H4 (cell line): ENCODE measurements at places on chromosomes 11 and 22. TPM values are rescaled to one million over a fixed set of nuclear protein-coding genes. Genes with fewer than 3 reads are reported as not detected.

Gene GUCD1
- 42.2 and 72.2 TPM in 2 replicates for total RNA-seq

Gene OR5F1
- not detected in 2 replicates for total RNA-seq

Gene MPZL3
- total RNA-seq = 9.8 and 10.4 TPM in 2 replicates

Gene CDC42BPG
- total RNA-seq = 0.02 TPM in 1 of 2 replicates, not detected in the other

Gene AAMDC
- 19.7 and 31.2 TPM in 2 replicates for total RNA-seq

Gene PNPLA3
- total RNA-seq = 5.2 and 7.8 TPM in 2 replicates

Gene OR51A2
- not detected in 2 replicates for total RNA-seq

Gene FAM180B
- not detected in 2 replicates for total RNA-seq

Gene ST3GAL4
- 49.8 and 55.9 TPM in 2 replicates for total RNA-seq

Gene VPREB1
- not detected in 2 replicates for total RNA-seq

Gene PTPN5
- total RNA-seq = not detected in 2 replicates

Gene ASRGL1
- total RNA-seq = 4.3 and 10.6 TPM in 2 replicates

Gene APOBEC3H
- 1.4 and 2.6 TPM in 2 replicates for total RNA-seq

Gene OR4C13
- total RNA-seq = not detected in 2 replicates

Gene OR51B5
- 28.2 and 31.4 TPM in 2 replicates for total RNA-seq

Gene RAG2
- not detected in 2 replicates for total RNA-seq

Gene SLC6A5
- not detected in 2 replicates for total RNA-seq

Gene DGCR6L
- total RNA-seq = 36.8 and 43.3 TPM in 2 replicates

Gene MYRF
- 1.0 and 1.2 TPM in 2 replicates for total RNA-seq

Gene MAPK8IP2
- total RNA-seq = 0.29 and 0.41 TPM in 2 replicates

Gene C11orf91
- not detected in 2 replicates for total RNA-seq

Gene RBFOX2
- total RNA-seq = 35.6 and 55.3 TPM in 2 replicates

Gene ANGPTL5
- not detected in 2 replicates for total RNA-seq

Gene DMC1
- total RNA-seq = 0.14 and 3.7 TPM in 2 replicates

Gene OVOL1
- not detected in 2 replicates for total RNA-seq

Gene GAL3ST3
- total RNA-seq = not detected in 2 replicates

Gene ZP1
- total RNA-seq = 1.5 and 2.1 TPM in 2 replicates

Gene SNU13
- total RNA-seq = 112 and 113 TPM in 2 replicates

Gene SLC29A2
- 0.39 and 0.62 TPM in 2 replicates for total RNA-seq

Gene SMTN
- 13.9 and 20.9 TPM in 2 replicates for total RNA-seq

Gene EHF
- total RNA-seq = not detected in 2 replicates

Gene UBQLNL
- total RNA-seq = not detected in 2 replicates

Gene OR6T1
- total RNA-seq = not detected in 2 replicates
